C1 segment of cervical spinal cord (tissue), 14 donors: ENCODE measurements at places on chromosomes 13 and 19.
A peak's percentile ranks its signal among the peaks of the same experiment; 100 is the strongest.

- DNase-seq: no peak
Observed at GRCh38 chr19:16949496-16950023, 60.8 kb downstream of the F2RL3 start.

DNA sequence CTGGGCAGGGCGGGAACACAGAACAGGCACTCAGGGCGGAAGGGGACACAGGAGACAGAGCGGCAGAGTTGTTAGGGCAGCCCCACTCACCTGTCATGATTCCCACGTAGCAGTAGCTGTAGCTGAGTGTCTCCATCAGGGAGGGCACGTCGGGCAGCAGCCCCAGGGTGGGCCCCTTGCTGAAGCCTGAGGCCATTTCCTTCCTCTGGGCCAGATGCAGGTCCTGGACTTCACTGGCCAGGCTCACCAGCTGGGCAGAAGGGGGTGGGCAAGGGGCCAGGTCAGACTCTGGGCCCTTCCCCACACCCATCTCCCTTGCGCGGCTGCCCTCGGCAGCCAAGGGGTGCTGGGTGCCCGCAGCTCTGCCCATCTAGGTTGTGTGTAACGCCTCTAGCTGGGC is 5.9 kb downstream of the MBOAT7 start:
- DNase-seq: no peak

- DNase-seq: no peak
Observed at GRCh38 chr13:79320433-79320832, 85.6 kb downstream of the RBM26 start.

DNA sequence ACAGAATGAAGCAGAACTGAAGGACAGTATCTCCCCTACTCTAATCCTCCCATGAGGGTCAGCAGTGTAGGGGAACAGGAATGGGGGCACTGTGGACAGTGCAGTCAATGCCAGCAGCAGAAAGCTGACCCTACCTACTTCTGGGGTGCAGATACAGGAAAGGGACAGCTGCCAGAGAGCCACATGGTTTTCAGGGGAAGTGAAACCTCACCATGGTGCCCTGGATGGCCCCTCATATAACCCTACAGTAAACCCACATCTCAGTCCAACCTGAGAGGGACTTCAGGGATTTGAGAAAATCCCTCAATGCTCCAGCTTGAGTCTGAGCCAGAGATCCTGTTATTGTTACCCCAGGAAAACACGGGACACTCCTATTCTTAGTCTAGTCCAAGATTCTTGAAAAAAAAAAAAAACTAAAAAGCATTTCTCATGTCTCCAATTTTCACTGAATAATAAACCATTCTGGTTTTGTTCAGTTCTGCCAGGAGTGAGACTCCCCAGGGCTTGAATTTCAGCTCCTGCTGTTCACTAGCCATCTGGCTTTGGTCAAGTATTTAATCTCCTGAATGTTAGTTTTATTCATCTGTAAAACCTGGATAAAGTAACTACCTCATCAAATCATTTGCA is 511.6 kb upstream of the ARGLU1 start:
- DNase-seq: no peak

DNA sequence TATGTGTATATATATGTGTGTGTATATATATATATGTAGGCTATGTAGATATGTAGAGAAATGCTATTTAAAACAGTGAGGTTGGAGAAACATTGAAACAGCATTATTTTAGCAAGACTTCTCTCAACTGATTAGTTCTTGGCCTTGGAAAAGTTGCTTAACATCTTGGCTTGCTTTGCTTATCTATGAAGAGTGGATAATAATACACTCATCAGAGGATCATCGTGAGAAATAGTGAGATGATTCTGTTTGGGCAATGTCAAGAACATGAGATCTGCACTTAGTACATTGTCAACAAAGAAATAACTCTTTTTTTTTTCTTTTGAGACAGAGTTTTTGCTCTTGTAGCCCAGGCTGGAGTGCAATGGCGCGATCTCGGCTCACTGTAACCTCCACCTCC is 128.3 kb downstream of the KLF5 start:
- no peak for DNase-seq

GRCh38 chr19:23321953-23322549 is 71.9 kb upstream of the ZNF724 start:
- no peak for DNase-seq

- no peak for DNase-seq
Observed at GRCh38 chr13:25980255-25980654, 71.6 kb downstream of the SHISA2 start.

DNA sequence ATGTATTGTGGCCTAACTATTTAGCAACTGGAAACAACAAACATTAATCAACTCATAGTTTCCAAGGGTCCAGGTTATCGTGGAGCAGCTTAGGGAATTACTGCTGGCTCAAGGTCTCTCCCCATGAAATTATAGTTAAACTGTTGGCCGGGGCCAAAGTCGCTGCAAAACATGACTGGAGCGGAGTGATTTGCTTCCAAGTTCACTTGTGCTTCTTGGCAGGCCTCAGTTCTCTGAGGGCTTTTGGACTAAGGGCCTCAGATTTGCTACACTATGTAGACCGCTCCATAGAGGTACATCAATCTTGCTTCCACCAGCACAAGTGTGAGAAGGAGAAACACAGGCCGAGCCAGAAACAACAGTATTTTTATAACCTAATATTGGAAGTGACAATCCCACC is 9.4 kb upstream of the KBTBD7 start:
- DNase-seq: no peak

DNA sequence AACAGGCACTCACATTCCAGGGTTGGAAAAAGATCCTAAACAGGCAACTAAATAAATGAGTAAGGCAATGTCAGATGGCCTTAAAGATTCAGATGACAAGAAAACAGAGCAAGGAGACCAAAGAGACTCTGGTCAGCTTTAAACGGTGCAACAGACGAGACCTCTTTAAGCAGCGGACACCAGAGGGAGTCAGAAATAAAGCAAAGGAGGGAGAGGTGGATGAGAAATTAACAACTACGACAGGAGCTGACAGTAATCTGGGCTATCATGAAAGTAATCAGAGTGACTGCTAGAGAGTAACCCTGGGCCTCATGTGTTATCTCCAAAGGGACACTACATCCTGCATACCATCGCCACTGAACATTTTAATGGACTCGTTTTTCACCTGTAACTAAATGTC is 1.1 kb downstream of the ZNF550 start:
- no peak for DNase-seq

DNA sequence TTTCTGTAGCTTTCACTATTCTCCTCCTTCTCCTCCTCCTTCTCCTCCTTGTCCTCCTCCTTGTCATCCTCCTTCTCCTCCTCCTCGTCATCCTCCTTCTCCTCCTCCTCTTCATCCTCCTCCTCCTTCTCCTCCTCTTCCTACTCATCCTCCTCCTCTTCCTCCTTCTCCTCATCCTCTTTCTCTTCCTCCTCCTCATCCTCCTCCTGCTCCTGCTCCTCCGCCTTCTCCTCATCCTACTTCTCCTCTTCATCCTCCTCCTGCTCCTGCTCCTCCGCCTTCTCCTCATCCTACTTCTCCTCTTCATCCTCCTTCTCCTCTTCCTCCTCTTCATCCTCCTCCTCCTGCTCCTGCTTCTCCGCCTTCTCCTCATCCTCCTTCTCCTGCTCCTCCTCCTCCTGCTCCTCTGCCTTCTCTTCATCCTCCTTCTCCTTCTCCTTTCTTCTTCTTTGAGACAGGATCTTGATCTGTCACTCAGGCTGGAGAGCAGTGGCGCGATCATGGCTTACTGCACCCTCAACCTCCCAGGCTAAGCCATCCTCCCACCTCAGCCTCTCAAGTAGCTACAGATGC is 36.3 kb downstream of the TRPM4 start:
- DNase-seq: no peak

DNA sequence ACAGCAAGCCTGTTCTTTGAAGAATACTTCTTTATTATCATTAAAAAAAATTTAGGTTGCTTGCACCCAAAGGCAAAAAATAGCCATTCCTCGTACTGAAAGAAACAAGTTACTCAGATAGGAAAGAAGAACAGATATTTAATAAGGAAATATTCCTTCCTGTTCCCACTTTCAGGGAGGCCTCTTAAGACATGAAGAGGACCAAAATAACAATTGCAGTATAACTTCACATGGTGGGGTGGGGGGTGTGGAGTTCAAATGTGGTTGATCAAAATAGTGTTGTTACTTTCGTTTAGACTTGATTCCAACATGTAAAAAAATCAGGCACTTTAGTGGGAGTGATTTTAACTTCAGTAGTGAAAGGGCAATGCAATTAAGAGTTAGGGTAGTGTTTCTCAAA is 3.6 kb downstream of the RGCC start:
- DNase-seq: no peak

DNA sequence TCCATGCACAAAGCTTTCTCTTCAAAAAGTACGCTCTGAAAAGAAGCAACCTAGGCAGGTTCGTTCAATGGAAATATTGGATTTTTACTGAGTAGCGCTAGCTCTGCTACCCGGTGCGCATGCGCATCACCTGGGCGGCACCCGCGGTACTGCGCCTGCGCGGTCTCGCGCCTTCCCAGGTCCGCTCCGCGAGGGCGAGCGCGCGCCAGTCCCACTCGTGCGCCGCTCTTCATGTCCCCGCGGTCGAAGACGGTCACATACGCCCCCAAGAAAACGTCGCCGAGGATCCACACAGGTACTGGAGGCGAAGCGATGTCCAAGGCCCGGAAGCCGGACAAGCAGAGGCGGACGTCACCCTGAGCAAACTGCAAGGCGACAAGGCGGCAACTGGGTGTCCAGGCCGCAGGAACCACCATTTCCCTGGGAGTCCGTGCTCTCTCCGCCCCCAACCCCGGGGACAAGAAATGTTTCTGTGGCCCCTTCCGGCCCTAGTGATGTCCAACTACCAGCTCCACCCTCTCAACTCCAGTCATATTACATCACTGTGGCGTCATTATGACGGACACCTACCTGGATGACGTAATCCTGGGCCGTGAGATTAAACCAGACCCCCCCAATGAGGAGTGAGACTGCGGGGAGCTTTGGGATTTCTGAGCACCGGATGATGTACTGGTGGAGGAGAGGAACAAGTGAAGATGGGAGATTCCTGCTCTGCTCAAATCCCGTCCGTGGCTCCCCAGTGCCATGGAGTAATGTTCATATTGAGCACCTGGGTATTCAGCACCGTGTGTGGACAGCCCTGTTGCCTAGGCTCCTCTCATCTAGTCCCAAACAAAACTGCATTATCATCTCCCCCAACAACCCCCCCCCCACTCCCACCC is 4.8 kb upstream of the KCNC3 start:
- DNase-seq: peak; percentile 93

DNA sequence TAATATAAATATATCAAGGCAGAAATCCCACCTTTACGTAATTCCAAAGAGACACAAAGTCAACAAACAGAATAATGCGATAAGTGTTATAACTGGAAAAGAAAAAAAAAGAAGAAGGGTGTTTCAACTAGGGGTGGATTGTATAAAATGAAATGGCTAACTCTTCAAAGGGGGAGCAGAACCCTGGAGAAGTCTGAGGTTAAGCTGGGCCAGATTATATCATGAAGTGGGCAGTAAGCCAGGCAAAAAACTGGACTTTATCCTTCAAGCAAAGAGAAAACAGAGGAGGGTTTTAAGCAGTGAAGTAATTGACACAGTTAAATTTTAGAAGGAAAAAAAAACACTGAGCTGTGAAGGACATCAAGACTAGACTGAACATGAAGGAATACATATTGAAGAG is 41.9 kb downstream of the TBC1D4 start:
- DNase-seq: no peak

DNA sequence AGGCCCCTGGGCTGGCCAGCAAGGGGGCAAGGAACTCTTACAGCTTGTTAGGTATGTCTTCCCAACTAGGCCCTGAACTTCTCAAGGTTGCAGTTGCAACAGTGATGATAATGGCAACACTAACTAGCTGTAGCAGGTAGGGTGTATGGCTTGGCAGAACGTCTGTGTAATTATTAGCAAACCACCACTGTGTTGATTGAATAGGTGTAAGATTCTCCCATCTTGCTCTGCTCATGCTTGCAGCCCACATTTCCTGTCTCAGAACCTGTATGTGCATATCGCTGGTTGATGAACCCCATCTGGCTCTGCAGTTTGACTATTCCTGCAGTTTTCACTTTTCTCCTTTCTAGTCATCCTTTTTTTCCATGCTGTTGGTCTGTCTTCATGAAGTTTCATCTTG is 178.8 kb downstream of the KATNAL1 start:
- DNase-seq: no peak

DNA sequence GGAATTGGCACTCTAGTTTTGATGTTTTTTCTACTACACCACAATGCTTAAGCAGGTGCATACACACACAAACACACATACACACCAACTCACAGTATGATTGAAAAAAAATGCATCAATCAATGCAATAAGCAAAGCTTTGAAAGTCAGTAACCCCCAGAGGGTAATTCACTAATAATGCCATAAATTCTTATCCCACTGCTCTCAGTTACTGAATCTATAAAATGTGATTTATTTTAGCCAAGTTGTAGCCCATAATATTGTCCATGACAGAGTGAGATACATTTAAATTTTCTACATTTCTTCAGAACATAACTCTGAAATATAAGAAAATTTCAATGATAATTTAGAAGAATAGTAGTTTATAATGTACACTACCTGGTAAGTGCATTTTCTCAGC is 87.9 kb downstream of the LIG4 start:
- no peak for DNase-seq

DNA sequence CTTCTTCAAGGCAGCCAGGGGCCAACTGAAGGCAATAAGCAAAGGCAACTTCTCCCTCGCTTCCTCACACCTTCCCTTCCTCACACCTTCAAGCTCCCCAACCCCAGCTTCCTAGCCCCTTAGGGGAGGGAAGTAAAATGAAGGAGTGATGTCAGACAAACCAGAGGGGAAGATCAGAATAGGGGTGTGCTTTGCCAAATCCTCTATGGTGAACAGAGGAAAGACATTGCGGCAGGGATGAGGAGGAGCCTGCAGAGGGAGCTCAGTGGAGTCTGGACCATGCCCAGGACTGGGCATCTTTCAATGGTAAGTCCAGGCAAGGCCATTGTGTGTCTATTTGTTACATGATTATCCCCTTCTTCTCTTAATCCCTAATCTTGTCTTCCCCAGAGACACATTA is 164.0 kb downstream of the TSHZ3 start:
- no peak for DNase-seq

- DNase-seq: no peak
Observed at GRCh38 chr19:5600797-5601196, 21.8 kb downstream of the SAFB2 start.

DNA sequence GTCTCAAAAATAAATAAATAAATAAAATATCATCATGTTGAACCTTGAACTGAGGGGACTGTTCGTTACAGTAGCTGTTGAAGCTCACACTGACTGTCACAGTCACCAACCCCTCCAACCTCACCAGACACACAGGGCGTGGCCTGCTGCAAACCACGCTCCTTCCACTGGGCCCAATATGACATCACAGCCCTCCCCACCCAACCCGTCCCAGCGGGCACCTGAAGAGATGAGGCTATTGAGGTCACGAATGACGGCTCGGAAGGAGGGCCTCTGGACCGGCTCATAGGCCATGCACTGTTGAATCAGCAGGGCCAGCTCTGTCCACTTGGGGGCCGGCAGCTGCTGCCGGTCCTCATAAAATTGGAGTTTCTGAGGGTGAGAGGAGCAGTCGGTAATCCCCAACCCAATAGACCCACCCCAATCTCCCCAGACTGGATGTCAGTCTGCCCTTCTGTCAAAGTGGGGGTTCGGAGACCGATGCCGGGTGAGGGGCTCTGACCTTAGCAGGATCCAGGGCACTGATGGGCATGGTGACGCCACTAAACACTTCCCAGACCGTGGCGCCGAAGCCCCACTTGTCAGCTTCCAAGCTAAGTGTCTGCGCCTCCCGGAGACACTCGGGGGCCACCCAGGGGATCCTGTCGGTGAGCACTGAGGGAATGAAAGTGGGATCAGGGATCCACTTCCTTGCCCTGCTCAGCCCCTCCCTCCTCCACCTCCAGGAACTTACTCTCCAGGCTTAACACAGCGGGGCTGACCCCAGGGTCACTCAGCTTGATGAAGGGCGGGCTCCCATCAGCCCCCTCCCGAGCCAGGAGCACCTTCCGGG is 13.2 kb downstream of the JAK3 start:
- no peak for DNase-seq
